T-helper 2 cell treated with Interferon-gamma antibody and Interleukin-4, amounts not matched to agents 5 μg/mL and 100 μg/mL, for 36 hours (primary cell): ENCODE measurements at places on chromosomes 5 and 9.
A peak's percentile ranks its signal among the peaks of the same experiment; 100 is the strongest.

GRCh38 chr5:163809473-163809872 lies 304.1 kb downstream of the MAT2B start:
- no peak for DNase-seq

DNA sequence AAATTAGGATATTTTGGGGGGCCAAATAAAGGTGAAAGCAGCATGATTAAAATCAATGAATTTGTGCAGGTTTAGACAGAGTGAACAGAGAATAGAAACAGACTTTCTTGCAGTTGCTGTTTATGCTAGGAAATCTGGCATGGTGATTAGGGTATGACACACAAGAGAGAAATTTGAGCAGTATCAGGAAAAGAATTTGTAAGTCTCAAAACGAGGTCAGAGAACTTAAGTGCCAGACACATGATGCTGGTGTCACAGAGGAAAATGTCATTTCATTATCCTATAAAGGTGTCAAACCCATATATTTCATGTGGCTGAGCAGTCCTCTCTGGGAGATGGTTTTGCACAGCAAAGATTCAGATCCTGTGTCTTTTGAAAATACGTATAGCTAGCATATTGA lies 15.7 kb downstream of the LVRN start:
- no peak for DNase-seq

DNA sequence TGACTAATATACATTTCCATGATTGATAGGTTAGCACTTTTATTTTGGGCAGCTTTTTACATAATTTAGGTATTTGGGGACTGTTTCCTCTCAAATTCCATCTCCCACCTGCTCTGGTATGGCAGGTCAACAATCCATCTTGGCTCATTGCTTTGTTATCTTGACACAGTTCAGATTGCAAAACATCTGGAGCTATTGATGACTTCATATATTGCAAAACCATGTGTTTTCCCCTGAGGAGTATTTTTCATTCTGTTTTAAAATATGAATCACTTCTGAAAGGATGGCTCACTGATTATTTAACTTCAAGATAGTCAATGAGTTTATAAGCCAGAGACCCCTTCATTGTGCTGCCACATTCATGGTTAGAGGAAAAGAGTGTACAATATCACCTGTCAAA lies 1206.0 kb upstream of the C9orf72 start:
- no peak for DNase-seq

DNA sequence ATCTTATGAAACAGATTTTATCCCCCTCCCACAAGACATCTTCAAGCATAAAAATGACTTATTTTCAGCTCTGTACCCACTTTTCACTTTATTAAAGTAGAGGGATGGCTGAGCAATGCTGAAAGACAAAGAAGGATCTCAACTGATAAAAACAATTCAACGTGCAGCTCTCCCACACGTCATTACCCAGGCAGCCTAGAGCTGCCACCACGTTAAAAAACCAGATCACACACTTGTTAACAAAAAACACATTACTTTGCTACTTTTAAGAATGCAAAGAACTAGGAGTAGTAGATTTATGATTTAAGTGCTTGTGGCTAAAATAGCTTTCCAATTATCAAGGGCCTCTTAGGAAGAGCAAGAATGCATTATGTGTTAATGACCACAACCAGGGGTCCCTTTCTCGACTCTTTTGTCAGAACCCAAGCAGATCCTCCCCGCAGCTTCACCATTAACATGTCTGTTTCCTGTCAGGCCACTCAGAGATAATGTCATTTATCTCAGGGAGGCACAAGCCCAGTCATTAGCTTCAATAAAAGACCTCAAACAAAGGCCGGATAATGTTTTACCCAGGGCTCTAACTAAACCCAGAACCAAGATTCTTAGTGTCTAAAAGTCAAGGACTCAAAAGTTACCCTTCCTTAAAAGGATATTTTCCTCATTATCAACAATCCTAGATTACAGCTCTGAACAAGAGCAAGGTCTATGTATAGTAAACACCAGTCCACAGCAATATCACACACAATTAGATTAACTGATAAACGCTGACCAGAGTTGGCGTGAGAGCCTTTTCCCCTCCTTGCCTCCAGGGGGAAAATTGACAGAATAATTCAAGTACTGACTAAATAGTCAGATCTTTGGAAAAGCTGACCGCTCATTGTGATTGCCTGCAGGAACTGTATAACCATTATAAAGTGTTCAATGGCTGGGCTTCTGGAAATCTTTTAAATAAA lies 7.5 kb downstream of the ZNF608 start:
- no peak for DNase-seq

DNA sequence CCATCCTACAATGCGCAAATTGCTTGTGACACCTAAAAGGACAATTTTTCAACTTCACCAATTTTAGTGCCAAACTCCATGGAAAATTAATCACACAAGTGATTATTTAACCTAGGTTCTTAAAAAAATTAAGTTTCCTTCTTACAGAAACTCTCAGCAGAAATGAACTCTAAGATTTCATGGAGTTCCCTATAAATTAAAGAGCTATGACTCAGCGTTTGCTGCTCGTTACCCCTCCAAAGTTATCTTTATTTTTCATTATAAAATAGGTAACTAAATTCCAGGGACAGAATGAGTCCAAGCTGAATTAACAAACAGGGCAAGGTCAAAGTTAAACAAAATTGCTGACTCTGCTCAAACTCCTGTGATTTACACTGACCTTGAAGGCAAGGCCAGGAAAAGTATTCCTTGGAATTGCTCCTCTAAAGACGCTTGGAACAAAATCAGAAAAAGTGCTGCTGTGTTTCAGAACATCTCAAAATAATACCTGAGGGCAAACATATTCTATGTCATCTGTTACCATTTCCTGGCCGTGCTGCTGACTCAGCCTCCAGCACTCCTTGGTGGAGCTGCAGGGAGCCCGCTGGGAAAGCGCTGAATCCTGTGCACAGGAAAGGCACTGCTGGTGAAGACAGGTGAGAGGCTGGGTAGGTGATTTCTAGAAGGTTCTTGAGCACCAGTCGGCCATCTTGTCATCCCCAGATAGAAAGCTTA lies 2.5 kb upstream of the CMBL start:
- DNase-seq: no peak

- DNase-seq: peak; percentile 80
Measured at GRCh38 chr5:35617435-35618303, at the start of gene SPEF2. Gene SPEF2 (plus strand): TSS chr5:35617863. CDS start chr5:35617998, 135 bp downstream.

DNA sequence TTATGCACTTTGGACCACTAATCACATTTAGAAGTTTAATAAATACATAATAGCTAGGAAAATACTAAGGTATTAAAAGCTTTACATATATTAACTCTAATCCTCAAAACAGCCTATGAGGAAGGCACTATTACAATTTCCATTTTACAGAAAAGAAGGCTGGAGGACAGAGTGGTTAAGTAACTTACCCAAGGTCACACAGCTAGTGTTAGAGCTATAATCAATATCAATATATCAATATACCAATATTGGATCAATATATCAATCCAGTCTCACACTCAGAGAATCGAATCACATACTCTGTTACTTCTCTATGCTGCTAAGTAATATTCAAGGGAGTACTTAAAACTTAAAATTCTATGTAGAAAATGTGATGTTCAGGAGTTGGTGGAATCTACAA lies 45.2 kb downstream of the MEF2C start:
- DNase-seq: no peak

DNA sequence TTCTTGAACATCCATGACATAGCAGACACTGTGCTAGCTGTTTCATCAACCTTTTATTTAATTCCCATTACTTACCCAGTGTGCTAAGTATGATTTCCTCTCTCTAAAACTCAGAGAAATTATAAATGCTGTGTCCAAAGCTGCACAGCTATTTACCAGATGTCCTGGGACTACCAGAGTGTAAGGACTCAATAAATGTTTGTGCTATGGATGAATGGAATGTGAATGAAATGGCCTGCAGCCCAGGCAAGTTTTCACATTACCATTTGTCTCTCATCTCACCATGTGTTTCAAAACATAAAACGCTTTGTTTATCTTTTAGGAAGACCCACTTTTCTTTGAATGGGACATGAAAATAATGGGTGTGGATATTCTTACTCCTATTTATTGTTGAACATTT lies 96.2 kb downstream of the ARHGEF28 start:
- DNase-seq: no peak

GRCh38 chr9:122797316-122798063 lies 2.4 kb upstream of the OR1K1 start:
- no peak for DNase-seq

- DNase-seq: no peak
Measured at GRCh38 chr9:14424983-14425382, 111.0 kb upstream of the NFIB start.
